ELR (cell line): ENCODE measurements at places on chromosomes 5 and 9.

DNA sequence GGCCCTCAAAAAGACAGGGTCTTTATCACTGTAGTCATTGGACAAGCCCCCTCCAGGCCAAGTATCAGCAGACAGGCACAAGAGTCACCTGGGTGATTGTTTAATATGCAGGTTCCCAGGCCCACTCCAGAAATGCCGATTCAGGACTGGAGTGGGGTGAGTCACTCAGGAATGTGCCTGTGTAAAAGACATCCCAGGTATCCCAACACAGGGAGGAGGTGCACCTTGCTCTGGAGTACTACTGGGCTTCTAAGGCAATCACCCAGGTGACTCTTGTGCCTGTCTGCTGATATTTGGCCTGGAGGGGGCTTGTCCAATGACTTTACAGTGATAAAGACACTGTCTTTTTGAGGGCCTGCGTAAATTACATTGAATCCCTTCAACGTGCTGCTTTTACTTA, 40.6 kb downstream of the ACTL7B start:
- DNase-seq, result no peak

DNA sequence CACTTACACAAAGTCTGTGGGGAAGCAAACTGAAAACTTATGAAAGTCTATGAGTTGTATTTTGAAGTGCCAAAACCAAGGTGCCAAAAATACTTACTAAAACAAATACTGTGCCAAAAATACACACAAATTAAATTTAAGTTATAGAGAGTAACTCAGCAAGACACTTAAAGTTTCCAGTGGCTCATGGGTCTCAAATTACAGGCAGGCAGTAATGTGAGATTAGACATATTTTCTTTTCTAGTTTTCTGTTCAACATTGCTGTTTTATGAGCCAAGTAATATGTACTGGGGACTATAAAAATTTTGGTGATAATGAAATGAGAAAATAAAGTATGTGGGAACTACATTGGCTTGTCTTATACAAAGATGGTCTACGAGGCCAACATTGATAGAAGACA, 172.2 kb upstream of the SNX2 start:
- no peak for DNase-seq

- no peak for DNase-seq
These were observed 599.3 kb upstream of the SGCD start for GRCh38 chr5:155727512-155728145.

GRCh38 chr5:96198356-96199058, 234.5 kb downstream of the PCSK1 start:
- DNase-seq, result no peak

- no peak for DNase-seq
These were observed 4.1 kb downstream of the SHB start for GRCh38 chr9:38064842-38065368.

- peak; percentile 84 for DNase-seq
These were observed 21.9 kb upstream of the VDAC1 start for GRCh38 chr5:134026521-134027287.

GRCh38 chr5:40547994-40548575, 131.6 kb upstream of the PTGER4 start:
- no peak for DNase-seq

DNA sequence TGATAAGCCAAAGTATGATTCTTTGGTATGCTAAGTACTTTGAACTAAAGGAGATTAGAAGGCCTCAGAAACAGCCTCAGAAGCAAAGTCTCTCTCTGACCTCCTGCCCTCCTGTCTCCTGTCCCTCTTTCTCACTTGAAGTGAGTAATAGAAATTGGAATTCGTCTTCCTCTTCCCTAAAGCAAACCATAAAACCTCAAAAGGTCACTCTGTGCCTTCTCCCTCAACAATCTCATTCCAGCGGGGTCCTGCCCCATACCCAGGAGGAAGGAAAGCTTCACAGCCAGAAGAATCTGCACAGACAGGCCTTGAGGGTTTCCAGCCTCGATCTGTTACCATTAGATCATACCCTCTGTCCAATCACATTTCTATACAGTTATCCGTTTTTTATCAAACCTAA, 87.8 kb downstream of the HAPLN1 start:
- DNase-seq, result peak; percentile 74

DNA sequence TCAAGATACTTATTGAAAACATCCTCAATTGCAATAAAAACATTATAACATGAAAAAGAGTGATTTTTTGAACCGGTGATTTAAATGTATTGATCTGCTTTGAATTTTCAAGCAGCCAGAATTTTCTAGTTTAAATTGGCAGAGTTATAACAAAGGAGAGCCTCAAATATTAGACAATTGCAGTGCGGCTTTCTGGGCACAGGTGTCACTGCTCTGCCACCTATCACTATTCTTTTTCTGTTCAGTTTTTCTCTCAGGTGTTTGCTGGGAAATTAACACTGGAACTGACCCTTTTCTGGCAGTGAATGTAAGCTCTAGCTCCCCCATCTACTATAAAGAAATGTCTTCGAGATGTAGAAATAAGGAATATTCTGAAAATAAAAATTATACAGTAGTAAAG, 23.0 kb downstream of the ZBED3 start:
- DNase-seq, result no peak

DNA sequence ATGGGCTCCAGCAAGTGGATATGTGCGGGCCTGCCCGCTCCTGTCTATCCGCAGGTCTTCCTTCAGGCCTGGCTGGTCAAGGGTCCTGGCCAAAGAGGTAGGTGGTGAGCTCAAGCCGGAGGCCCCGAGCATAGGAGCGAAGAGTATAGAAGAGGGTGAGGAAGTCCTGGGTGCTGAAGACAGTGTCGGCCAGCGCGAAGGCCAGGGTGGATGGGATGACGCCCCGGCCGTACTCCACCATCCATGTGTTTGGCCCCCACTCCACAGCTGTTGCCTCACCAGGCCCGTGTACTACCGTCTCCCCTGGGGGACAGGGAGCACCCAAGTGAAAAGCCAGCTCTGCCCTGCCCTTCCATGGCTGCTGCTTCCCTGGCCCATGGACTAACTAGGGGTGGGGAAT, 2.0 kb downstream of the SIGMAR1 start:
- no peak for DNase-seq

GRCh38 chr5:141634720-141635119, 1.9 kb downstream of the HDAC3 start:
- no peak for DNase-seq

DNA sequence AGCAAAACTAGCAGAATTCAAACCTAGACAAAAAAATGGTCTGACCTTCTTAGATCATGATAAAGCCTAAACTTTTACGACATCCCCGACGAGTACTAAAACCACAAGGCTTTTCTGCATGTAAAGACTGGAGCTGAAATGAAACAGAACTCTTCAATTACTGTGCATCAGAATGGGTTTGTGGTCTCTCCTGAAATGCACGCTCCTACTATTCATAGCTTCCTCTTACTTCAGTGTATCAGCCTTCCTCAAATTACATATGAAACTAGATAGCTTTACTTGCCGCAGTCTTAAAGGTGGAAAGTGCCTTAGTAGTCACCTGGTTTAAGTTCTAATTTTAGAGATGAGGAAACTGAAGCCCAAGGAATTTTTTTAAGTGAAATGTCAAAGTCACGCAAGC, 24.6 kb upstream of the MED10 start:
- DNase-seq, result no peak

DNA sequence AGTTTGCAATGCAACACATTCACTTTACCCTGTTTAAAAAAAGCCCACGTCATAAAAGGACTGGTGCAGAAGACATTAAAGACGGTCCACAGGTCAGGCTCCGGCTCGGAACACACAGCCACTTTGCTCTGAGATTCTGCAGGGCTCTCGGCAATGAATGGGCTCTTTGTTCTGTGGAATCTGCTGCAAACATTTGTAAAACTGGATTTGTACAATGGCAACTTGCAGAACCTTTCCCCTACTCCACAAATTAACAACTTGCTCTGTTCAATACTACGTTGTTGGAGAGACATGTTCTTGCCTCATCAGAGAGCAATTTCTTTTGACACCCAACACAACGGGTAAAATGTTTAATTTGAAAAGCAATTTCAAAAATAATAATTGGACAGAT, 13.0 kb upstream of the NR5A1 start:
- no peak for DNase-seq

DNA sequence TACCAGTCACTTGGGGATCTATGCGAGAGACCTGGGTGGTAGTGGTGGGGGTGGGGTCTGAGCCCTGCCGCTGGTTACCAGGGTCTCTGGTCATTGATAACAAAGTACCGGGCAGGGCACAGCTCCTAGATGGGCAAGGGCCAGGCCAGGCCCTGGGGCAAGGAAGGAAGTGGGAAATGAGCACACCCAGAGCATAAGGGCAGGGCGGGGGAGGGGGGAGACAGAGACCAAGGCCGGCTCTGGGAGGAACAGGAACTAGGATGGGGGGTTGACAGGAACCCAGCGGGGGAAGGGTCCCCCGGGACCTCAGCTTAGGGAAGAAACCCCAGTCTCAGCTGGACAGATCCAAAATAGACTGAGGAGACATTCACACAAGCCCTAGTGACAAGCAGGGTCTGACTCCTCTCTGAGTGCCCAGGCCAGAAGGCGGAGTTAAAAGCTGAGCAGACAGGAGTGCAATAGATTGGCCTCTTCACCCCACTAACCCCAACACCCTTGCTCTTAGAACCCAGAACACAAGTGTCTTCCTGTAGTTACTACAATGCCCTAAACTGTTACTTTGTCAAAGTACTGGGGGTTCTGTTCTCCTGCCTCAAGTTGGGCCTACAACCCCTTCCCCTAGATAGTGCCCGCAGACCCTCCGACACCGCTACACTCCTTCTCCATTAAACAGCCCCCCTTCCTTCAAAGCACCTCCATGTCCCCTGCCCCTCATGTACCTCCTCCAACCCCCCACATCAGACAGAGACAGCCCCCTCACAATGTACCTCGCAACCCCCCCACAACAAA, 628 bp downstream of the ATOSB start:
- DNase-seq, result peak; percentile 70

DNA sequence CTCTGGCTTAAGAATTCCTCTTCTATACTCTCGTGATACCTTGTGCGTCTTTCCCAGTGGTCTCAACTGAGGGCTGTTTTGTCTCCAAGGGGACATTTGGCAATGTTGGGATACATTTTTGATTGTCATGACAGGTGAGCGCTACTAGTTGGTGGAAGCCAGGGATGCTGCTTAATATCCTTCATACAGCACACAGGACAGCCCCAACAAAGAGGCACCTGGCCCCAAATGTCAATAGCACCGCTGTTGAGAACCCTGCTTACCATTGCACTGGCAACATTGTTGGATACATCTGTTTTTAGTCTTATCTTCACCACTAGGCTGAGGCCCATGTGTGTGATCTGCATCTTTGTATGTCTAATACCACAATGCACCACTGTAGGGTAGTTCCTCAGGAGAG, 114.1 kb downstream of the C9orf152 start:
- no peak for DNase-seq

DNA sequence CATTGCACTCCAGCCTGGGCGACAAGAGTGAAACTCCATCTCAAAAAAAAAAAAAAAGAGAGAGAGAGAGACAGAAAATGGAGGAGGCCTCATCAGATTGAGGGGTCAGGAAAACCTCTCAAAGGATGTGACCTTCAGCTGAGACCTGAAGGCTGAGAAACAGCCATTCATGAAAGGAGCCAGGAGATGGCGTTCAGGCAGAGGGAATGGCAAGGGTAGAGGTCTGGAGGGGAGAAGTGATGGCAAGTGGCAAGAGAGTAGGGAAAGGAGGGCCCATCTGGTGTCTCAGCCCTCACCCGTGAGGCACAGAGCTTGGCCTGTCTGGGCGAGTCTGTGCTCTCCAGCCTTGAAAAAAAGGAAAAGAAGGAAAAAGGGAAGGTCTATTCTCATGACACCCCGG, 17.0 kb downstream of the CAMK2A start:
- peak; percentile 78 for DNase-seq
